ENCODE measurements at places on chromosomes 7 and 10.

- no peak for DNase-seq
These were observed 8.2 kb upstream of the CXCL12 start for GRCh38 chr10:44393051-44393630.

DNA sequence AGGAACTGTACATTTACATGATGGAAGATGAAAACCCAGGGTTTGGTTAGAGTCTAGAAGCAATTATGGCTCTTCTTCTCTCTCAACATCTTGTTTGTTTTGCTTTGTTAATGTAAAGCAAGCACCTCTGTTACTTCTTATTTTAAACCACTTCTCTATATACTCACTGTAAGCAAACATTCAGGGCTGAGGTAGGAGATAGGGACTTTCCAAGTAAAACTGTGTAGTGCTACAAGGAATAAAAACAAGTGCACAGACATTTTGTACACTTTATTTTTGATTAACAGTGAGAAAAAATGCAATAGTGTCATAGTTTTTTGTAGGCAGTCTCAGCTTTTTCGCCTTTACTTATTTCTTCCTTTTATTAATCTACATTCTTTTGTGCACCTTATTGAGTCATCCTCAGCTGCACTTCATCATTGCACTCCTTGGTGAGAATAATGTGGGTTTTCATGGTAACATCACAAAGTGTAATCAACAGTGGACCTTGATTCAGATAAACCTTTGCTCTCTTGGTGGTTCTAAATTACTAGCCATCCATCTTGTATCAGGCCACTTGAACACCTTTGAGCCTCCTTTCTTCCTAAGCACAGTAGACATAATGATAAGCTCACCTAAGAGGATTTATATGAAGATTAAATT lies 52.9 kb downstream of the ELMO1 start:
- no peak for DNase-seq

GRCh38 chr10:96687317-96688012 lies 32.8 kb downstream of the PIK3AP1 start:
- no peak for DNase-seq

DNA sequence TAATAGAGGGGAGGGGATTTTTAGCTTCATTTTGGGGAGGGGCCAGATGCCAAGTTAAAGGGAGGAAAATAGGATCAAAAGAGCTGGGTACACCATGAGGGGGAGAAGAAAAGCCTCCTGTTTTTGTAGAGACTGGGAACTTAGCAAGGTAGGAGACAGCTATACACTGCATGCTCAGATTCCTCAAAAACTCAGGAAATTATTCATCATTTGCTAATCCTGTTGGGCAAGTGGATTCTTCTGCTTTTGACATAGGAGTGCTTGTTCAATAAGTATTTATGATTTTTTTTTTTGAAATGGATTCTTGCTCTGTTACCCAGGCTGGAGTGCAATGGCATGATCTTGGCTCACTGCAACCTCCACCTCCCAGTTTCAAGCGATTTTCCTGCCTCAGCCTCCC lies 73.4 kb downstream of the LYZL2 start:
- DNase-seq: no peak

GRCh38 chr10:5595994-5596471 lies 70.4 kb downstream of the ASB13 start:
- no peak for DNase-seq

DNA sequence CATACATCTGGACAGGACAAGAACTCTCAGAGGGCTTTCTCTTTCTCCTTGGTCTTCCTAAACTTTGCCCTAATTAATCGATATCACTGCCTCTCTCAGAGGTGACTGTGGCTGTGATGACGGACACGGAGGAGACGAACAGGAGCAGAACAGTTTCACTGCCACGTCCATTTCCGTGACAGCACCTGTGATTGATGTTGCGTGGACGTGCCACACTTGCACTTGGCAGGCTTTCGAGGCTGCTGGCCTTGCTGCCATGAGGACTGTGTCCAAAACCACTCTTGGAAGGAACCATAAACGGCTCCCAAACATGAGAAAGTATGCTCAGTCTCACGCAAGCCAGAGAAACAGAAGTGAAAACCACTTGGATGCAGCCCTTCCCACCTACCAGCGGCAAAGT lies 308.1 kb downstream of the DNAJB6 start:
- DNase-seq: no peak

- DNase-seq: no peak
These were observed 13.2 kb upstream of the PRKCQ start for GRCh38 chr10:6593241-6593671.

DNA sequence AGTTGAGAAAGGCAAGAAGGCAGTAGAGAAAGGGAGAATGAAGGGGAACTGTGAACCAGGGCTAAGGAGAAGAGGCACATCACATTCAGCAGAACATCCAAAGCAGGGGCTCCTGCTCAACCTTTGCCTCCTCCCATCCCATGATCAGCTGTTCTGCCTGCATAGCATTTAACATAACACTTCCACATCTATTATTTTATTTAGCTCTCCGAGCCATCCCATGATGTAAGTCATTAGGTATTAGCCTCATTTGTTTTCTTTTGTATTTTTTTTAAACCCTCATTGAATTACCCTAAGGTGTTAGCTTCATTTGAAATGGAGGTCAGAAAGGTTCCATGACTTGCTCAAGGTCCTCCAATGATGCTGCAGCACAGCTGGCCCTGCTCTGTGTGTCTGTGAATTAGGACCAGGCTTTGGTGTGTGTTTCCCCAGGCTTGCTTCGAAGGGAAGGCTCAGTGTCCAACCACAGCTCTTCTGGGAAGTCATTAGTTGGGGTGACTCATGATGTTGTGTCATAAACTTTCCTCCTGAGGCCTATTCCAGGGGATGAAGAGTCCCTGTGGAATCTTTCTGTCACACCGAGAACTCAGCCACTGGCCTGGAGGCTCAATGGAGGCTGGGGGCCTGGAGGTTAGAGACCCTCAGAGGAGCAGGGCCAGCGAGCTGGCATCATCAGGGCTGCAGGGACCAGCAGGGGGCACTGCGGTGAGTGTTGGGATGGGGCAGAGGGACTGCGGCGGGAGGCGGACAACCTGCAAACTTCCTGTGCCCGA lies 16.5 kb downstream of the NPFFR1 start:
- peak; percentile 79 for DNase-seq

GRCh38 chr7:82221152-82221674 lies 222.4 kb downstream of the CACNA2D1 start:
- DNase-seq: no peak

DNA sequence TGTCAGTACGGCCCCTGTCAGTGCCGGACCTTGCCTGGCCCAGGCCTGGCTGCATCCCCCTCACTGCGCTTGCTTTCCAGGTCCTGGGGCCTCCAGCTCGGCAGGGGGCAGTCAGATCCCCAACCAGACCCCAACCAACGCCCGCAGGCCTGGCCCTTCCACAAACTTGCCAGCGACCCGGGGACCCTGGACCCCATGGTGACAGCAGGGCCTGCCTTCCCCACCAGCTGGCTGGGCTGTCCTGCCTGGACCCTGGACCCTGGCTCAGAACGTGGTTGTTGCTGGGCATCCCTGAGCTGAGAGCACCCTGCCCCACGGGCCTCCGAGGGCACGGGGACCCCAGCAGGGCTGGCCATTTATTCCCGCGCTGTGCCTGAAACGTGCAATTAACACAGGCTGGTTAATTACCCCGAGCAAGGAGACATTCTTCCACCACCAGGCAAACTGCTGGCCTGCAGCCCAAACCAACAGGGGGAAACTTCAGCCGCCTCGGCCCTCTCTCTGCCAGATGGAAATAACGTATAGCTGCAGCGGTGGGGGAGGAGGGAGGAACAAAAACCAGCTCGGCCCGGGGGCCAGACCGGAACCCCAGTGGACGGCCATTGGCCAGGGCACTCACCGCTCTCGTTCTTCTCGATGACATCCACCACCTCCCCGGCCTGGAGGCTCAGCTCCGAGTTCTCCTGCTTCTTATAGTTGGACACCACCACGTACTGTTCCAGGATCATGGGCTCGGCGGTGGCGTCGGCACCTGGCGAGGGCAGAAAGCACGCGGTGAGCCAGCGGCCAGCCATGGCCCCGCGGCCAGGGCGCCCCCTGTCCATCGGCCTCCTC lies 167.1 kb downstream of the NEURL1 start:
- no peak for DNase-seq

DNA sequence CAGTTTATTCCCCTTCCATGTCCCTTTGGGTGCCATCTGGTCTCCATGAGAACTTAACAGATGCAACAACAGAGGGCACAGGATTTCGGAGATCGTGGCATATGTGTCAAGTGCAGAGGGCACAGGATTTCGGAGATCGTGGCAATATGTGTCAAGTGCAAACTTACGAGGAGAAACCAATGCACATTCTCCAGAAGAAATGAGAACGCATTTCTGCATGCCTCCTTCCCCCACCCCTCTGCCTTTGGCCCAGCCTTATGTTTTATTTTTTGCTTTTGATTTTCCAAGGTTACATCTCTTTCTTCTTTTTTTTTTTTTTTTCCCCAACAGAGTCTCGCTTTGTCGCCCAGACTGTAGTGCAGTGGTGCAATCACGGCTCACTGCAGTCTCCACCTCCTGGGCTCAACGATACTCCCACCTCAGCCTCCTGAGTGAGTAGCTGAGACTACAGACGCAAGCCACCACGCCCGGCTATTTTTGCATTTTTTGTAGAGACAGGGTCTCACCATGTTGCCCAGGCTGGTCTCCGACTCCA lies 586 bp upstream of the ANKRD26 start:
- no peak for DNase-seq

DNA sequence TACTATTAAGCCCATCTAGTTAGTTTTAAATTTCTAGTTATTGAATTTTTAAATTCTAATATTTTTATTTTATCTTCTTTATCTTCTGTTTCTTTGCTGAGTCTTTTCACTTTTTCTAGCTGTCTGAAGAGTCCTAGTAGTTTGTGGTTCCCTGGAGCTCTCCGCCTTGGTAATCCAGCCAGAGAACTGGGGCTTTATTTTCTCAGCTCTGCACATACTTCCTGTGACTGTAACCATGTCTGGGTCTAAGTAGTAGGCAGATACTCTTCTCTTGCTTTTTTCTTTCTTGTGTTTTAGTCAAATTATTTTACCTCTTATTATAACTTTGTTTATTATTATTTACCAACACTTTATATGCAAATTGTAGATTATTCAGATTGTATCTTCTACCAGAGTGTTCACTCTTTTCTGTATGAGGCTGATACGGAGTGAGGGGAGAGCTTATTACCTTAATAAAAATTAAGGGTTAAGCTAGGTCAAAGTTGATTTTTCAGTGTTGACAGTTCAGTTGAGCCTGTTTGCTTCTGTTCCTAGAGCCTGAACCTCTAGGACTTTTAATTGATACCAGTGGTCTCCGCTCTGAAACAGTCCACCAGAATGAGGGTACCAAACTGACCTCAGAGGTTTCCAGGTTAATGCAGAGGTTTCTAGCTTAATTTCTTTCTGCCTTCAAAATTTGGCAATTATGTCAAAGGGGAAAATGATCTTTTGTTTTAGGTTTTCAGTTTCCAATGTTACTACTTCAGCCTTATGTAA lies 155.4 kb downstream of the ADK start:
- DNase-seq: no peak

DNA sequence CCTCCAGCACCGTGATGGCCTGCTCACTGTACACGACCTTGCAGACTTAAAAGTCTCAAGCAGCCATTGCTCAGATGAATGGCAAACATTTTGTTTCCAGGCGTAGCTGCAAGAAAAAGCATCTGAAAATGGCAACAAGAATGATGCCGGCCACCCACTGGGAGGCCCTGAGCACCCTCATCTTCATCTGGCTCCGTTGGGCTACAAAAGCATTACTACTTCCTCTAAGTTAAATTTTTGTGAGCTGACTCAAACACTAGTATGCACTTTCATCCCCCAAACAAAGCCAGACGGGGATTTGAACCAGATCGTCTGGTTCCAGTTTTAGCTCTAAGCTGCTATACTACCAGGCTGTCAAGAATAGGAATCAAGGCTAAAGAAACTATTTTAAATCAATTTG lies 116.6 kb upstream of the CDK1 start:
- DNase-seq: no peak

- no peak for DNase-seq
These were observed 158.4 kb upstream of the TMEM72 start for GRCh38 chr10:44752451-44753441.

GRCh38 chr7:94649450-94649849 lies 6.5 kb downstream of the SGCE start:
- DNase-seq: no peak

DNA sequence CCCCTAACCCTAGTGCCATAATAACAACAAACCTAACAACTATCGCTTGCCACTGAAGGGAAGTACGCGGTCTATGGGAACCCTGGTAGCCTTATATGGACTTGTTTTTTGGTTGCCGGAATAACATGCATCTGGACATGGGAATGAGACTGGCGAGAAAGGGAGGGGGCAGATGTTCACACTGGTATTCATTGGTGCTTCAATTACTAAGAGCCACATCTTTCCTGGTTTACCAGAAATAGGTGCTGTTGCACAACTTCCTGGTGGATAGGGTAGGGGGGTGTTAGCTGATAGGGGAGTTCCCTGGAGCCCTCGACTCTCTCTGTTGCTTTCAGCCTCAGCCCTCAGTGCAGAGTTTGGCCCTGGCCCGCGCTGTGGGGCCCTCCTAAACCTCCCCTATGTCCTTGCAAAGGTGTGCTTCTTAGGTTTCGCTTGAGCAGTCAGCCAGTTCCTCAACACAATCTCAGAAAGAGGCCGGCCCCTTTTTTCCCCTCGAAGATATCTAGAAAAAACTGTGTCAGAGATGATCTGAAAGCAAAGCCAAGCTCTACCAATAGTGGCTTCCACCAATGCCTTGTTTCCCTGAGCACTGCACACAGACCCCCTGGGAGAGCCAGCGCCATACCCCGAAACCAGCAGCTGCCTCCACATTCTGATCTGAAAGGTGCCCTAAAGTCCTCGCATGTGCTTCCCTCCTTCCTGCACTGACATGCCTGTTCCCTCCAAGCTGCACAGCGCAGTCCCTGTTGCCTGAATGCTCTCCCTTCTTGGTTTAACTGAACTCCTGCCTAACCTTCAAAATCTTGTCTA lies 13.5 kb downstream of the TBXAS1 start:
- DNase-seq: no peak

- no peak for DNase-seq
These were observed 14.9 kb downstream of the ZC3HAV1 start for GRCh38 chr7:139094596-139094995.

DNA sequence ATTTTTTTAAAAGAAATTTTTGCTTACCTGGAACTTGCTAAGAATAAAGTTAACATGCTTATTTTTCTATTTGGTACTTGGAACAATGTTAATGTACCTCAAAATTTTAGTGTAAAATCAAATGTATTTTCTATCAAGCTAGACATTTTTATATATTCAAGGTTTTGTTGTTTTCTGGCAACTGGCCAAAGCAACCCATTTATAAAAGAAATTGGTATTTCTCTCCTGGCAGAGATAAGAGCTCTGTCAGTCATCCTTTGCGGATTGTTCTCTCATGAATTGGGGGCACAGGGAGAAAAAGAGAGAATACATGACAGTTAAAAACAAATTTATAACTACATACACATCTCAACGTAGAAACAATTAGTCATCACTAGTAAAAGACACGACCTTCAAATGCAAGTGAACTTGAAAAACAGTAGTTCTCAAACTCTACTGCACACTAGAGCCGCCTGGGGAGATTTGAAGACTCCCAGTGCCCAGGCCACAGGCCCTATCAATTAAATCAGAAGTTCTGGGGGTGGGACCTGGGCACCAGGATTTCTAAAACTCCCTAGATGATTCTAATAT lies 152.4 kb upstream of the LAMB4 start:
- DNase-seq: no peak
